ENCODE measurements at places on chromosomes 6 and 20.
A peak's percentile ranks its signal among the peaks of the same experiment; 100 is the strongest.

DNA sequence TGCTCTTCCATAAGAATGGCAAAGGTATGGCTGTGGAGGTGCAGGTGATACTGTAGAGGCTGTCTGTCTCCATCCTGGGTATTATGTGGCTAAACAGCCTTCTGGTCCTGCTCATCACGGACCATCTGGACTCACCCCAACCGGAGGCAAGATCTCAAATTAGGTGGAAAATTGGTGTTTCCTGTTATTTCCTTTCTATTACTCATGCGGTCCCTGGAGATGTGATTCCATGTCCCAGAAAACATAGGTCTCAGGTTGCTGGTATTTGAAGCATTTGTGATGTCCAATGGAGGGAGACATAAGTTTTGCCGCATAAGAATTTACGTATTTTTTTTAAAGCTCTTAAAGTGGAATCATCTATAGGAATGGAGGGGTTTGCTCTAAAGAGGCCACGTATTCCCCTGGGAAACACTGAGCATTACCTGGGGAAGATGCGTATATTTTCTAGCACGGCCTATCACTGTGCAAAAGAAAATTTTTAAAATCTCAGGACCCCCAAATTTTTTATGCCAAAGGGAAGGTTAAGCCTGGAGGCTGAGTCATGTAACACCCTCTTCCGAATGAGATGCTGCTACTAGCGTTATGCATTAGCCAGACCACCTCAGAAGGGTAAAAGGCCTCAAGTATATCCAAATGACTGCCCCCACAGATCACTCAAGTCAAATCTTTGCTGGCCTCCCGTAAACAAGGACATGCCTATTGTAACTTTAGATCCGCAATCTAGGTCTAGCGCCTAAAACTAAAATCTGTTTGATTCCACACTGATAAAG is 22.4 kb upstream of the PBOV1 start:
- DNase-seq, result no peak

GRCh38 chr6:79589701-79590100 is 41.4 kb upstream of the SH3BGRL2 start:
- no peak for DNase-seq

DNA sequence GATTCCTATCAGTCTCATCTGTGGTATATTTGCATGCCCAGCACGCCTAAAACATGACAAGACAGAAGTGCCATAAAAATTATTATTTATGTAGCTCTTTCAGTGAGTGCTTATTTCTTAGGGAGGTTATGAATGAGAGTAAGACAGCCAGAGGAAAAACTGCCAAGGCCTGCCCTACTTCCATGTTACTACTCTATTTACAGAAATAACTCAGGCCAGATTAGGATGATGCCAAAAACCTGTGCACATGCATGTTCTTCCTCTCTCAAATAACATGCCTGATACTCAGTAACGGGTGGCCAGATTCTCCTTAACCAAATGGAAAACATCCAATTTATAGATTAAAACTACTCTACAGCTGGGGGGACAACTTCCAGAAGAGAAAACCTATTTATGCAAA is 45.7 kb downstream of the ILRUN start:
- no peak for DNase-seq

DNA sequence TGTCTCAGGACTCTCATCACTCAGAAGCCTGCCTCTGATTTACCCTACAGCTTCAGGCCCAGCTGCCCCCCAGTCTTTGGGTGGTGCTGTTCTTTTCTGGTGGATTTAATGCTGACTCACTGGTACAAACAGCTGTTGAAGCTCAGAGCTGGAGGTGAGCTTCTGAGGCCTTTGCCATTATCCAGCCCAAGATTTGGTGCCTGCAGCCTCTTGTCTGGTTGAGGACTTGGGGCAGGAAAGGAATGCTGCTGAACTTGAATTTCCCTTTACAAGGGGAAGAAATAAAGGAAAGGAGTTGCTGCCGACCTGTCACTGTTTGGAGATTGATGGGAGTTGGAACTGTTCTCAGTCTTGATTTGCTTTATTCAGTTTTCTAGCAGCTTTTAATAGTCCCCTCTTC is 19.8 kb downstream of the ABCF1 start:
- DNase-seq, result no peak

DNA sequence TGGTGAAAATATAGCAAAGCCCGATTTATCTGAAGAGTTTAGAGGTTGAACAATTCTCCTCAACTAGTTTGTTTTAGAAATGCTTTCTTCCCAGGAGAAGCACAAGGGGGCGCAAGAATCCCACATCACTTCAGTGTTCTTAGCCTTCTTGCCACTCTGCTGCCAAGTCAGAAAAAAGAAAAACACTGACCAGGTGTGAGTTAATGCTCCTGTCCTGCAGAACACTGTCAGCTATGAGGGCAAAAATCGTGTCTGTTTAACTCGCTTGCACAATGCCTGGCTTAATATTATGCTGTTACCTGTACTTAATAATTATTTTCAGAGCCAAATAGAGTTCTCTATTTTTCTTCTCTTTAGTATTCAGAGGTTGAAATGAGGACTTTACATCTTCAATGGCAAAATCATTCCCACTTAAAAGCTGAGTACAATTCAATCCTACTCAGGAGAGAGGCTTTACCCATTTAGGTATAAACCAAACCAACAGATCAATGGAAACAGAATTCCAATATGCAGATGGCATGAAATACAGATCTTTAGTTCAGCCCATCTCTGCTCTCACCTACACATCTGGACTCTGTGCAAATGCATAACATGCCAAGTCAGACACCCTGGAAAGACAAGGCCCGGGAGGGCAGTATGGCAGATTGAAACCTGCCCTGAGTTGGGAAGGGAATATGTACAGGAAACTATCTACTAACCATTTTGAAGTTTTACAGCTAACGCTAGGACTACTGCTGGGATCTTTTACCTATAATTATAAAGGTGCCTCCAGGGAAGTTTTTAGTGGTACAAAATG is 71.4 kb upstream of the TULP1 start:
- peak; percentile 49 for DNase-seq

- no peak for DNase-seq
Measured at GRCh38 chr6:40923880-40924279, 115.1 kb downstream of the UNC5CL start.

DNA sequence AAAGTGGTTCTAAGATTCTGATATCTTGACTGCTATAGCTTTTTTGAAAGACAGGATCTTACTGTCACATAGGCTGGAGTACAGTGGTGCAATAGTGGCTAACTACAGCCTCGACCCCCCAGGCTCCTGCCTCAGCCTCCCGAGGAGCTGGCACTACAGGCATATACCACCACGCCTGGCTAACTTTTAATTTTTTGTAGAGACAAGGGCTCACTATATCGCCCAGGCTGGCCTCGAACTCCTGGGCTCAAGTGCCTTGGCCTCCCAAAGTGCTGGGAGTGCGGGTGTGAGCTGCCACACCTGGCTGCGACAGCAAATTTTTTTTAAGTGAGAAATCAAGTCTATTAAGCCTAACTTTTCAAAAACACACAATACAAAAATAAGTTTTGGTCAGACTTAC is 106.6 kb downstream of the NOL4L start:
- DNase-seq, result no peak

- no peak for DNase-seq
Measured at GRCh38 chr20:5402903-5403531, 86.3 kb upstream of the PROKR2 start.

DNA sequence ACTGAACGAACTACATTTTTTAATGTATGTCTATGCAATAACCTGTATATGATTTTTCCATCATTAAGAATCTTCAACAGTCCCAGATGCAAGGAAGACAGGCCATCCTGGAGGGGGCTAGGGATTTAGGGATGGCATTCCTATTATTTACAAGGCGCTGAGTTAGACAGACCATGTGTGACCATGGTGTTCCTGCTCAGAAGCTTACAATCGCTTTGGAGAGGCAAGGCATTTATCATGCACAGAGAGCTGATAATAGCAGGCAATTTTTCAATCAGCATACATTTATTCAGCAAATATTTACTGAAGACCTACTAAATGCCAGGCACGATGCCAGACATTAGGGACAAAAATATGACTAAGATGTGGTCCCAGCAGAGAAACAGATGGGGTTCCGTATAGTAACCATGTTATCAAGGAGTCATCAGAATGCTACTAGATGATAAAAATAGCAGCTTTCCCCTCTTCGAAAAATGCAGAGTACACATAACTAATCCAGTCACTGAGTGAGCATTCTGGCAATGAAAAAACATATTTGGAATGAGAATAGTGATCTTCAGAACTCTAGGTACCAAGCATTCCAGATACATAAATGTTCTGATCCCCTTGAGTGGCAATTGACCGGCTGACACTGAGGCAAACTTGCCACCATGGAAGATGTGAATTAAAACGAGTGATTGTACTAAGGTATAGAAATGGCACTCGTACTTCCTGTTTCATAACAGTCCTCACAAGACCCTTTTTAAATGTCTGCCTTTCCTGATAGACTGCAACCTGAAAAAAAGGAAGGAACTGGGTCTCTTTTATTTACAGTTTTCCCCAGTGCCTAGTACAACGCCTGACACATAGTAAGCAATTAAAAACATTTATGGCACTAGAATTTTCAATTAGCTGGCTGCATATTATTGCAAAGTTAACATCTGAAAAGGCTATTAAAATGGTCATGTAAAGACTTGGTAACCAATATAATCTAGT is 135.7 kb downstream of the ATXN1 start:
- no peak for DNase-seq

- DNase-seq, result no peak
Measured at GRCh38 chr20:5836569-5836968, 86.4 kb downstream of the SHLD1 start.

DNA sequence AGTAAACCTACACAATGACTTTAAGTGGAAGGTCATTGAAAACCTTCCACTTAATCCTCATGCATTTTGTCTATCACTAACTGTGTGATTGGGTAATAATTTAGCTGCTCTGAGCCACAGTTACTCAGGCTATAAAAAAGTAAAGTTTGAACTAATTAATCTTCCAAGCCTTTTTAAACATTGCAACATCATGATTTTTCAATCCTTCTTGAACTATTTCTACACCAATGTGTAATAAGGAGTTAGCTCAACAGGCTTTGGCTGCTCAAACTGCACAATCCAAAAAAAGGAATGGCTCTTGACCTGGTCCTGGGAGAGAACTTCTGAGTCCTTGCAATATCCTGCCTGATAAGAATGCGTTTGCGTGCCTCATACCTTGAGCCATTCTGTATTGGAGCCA is 34.8 kb upstream of the FILIP1 start:
- no peak for DNase-seq

GRCh38 chr6:30264743-30265142 is 51.5 kb upstream of the TRIM26 start:
- no peak for DNase-seq

All from activated T-helper 1 cell treated with anti-CD3 and anti-CD28 coated beads, Interleukin-2, amount 50 U/mL, for 16 hours (primary cell).